ENCODE measurements at places on chromosomes 6 and 20. TPM values are rescaled to one million over a fixed set of nuclear protein-coding genes. Genes with fewer than 3 reads are reported as not detected.

DNA sequence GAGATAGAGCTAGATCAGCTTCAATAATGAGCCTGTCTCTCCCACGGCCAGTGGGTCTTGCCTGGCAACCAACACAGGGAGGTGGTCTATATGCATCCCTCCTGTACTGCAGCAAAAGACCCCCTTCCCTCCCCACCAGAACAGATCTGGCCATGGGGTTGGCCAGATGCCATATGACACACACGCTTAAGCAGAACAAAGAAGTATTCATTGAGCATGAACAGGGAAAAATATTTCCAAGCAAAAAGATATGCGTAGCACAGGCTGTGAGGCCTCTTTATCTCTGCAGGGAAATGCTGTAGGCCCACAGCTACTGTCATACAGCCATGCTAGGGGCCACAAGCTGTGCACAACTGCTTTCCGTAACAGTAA lies 73.4 kb upstream of the NRSN1 start:
- no peaks in the 10 kb centered on the region for H3K4me1 ChIP-seq
- H3K27me3 ChIP-seq, result no peaks in the 10 kb centered on the region
- H3K36me3 ChIP-seq, result no peaks in the 10 kb centered on the region
- H3K4me3 ChIP-seq, result no peak overlapping the region

Gene DCDC2
- total RNA-seq, result not detected

Gene ELOVL4
- not detected for total RNA-seq

GRCh38 chr6:154986787-154987235 lies 8.3 kb upstream of the TIAM2 start:
- no peaks in the 10 kb centered on the region for H3K4me1 ChIP-seq
- no peak for DNase-seq
- no peaks in the 10 kb centered on the region for H3K27me3 ChIP-seq
- no peak overlapping the region for H3K4me3 ChIP-seq

- no peak for DNase-seq
- H3K27ac ChIP-seq, result no peak overlapping the region
- no peak overlapping the region for H3K4me3 ChIP-seq
- no peaks in the 10 kb centered on the region for H3K27me3 ChIP-seq
- H3K4me1 ChIP-seq, result no peaks in the 10 kb centered on the region
Measured at GRCh38 chr6:13508711-13509705, 21.6 kb upstream of the GFOD1 start.

DNA sequence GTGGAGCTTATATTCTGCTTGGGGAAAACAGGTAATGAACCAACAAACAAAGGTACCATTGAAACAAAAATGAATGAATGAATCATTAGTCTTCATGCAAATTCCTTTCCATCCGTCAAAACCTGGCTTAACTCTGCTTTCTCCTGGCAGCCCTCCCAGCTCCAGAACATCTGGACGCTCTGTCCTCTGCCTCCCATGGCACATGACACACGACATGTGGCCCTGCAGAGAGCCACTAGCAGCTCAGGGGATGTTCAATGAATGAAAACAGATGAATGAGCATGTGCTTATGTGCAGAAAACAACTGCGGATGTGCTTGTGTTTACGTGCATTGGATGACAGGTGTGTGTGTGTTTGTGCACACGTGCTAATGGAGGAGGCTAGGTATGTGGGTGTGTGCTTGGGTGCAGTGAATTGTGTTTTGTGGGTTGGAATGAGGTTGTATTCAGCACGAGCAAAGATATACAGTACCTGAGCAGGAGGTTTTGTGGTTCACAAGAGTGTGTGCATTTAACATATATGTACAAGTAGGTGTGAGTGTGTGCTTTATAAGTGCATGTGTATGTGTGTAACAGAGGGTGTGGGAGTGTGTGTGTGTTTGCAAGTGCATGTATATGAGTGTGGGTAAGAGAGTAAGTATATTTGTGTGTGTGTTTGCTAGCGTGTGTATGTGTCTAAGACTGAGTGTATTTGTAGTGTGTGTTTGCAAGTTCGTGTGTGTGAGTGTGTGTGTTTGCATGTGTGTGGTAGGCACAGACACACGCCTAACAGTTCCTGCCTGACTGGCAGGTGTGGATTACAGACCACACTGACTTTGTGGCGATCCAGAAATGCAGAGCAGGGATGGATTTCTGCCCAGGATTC lies 374.1 kb upstream of the SULF2 start:
- no peaks in the 10 kb centered on the region for H3K27me3 ChIP-seq
- no peaks in the 10 kb centered on the region for H3K4me1 ChIP-seq
- no peak for DNase-seq
- no peaks in the 10 kb centered on the region for H3K36me3 ChIP-seq
- H3K27ac ChIP-seq, result no peak overlapping the region
- no peak overlapping the region for H3K4me3 ChIP-seq

GRCh38 chr6:41759106-41759904 lies 12.1 kb upstream of the PGC start:
- H3K27ac ChIP-seq, result no peak overlapping the region
- no peaks in the 10 kb centered on the region for H3K36me3 ChIP-seq
- no peaks in the 10 kb centered on the region for H3K27me3 ChIP-seq
- DNase-seq, result no peak

GRCh38 chr6:117795234-117795633 lies 111.8 kb upstream of the SLC35F1 start:
- no peak overlapping the region for H3K4me3 ChIP-seq
- no peaks in the 10 kb centered on the region for H3K4me1 ChIP-seq
- no peak overlapping the region for H3K27ac ChIP-seq
- no peak for DNase-seq

Measured in GM12878 (cell line).